ENCODE measurements at places on chromosomes 6 and 20. TPM values are rescaled to one million over a fixed set of nuclear protein-coding genes. Genes with fewer than 3 reads are reported as not detected.

DNA sequence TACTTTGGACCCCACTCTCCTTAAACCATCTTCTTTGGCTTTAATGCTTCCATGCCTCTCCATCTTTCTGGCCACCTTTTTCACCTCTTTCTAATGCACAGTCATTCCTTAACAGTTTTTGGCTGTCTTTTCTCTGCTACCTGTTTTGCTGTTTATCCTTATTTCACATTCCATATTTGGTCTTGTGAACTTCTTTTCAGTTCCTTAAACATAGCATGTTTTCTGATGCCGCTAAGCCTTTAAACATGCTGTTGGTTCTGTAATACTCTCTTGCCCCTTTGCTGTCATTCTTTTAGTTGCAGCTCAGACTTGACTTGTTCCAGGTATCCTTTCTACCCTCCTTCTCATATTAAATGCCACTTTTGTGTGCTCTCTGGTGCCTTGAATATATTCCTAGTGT lies 35.8 kb downstream of the TOP1 start:
- peaks cover 30% of the 10 kb centered on the region for H3K36me3 ChIP-seq
- H3K4me3 ChIP-seq = no peak overlapping the region
- H3K27me3 ChIP-seq = no peaks in the 10 kb centered on the region

DNA sequence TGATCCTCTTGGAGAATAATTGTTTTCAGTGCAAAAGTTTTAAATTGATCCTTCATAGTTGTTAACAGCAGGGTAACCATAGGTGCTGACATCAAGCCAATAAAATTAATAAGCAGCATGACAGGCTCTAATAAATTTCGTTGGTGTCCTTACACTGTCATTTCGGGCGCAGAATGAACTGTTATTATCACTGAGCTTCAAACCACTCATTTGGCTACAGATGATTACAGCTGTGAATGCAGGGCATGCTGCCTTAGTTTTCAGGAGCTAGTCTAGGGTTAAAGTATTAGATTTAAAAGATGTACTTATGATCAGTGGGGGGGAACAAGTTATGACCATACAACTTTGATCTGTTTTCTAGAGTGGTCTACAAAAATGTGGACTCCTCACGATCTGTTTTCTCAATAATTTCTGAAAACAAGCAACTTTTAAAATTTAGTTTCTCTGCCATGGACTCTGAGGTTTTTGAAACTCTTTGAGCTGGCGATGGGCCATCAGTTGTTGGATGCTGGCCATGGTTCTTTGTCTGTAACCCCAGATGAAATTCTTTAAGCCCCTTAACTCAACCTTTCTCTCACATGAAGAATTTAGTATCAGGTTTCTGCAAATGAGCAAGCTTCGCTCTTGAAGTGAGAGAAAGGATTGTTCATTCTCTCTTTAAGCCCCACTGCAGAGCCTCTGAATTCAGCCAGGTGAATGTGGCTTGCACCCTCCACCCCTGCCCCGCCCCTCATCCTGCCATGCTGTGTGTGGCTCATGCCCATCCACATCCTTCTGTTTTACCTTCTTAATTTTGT lies 99.1 kb upstream of the MTHFD1L start:
- H3K4me1 ChIP-seq = peaks cover 11% of the 10 kb centered on the region
- H3K4me3 ChIP-seq = no peak overlapping the region
- no peaks in the 10 kb centered on the region for H3K36me3 ChIP-seq
- H3K27me3 ChIP-seq = no peaks in the 10 kb centered on the region
- no peak overlapping the region for H3K27ac ChIP-seq

DNA sequence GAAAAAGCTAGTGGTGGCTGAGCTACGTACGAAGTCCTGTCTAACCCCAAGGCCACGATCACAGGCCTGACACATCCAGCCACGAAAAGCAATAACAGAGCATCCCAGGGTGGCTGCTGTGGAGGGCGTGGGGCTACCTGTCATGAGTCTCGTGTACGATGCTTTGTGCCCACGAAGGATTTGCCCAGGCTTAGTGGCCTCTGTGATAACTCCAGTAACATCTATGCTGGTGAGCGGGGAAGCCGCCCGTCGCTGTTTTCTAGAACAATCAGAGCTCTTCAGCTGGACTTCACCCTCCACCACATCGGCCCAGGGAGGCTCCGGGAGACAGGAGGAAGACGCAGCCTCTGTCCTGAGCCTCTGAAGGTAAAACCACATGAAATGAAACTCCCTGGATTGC lies 250.5 kb downstream of the TAF4 start:
- no peak overlapping the region for H3K4me3 ChIP-seq
- H3K27me3 ChIP-seq = no peaks in the 10 kb centered on the region
- no peaks in the 10 kb centered on the region for H3K36me3 ChIP-seq
- H3K4me1 ChIP-seq = no peaks in the 10 kb centered on the region
- no peak for DNase-seq

CCR6 gene
- not detected for total RNA-seq

GRCh38 chr20:2485661-2486060 lies 15.1 kb upstream of the SNRPB start:
- no peak overlapping the region for H3K27ac ChIP-seq
- H3K36me3 ChIP-seq = peaks cover 66% of the 10 kb centered on the region
- H3K4me3 ChIP-seq = no peak overlapping the region

All from osteoblast (primary cell).